ENCODE measurements at places on chromosomes 1 and 21. TPM values are rescaled to one million over a fixed set of nuclear protein-coding genes. Genes with fewer than 3 reads are reported as not detected.

DNA sequence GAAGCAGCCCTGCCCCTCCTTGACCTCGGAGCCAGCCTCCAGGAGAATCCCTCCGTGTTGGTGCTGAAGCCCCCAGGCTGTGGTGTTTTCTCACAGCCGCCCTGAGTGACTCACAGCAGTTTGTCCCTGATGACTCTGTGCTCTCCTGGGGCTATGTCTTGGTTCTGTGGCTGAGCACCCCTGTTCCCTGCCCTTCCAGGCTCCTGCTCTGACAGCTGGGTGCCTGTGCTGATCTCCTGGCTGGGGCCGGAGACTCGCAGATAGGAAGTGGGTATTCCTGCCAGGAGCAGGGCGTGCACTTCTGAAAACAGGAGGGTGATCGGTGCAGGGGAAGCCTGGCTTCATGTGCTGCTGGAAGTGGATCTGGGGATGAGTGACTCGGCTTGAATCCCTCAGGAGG lies 34.5 kb downstream of the POFUT2 start:
- 0 out of 2 replicates have a peak, but pooled peaks cover 8% of the 10 kb centered on the region for H3K27me3 ChIP-seq
- DNase-seq: peak; percentile 44
- 0 out of 2 replicates have a peak overlapping the region, but pooled peaks have one; percentile 3 for H3K4me3 ChIP-seq
- no peak overlapping the region for H3K27ac ChIP-seq

The KIF17 gene
- 2.8 TPM for total RNA-seq

GRCh38 chr1:160449494-160449893 lies 49.1 kb downstream of the VANGL2 start:
- no peak overlapping the region for H3K4me3 ChIP-seq
- H3K36me3 ChIP-seq: no peaks in the 10 kb centered on the region
- no peaks in the 10 kb centered on the region for H3K4me1 ChIP-seq
- no peak for DNase-seq

DNA sequence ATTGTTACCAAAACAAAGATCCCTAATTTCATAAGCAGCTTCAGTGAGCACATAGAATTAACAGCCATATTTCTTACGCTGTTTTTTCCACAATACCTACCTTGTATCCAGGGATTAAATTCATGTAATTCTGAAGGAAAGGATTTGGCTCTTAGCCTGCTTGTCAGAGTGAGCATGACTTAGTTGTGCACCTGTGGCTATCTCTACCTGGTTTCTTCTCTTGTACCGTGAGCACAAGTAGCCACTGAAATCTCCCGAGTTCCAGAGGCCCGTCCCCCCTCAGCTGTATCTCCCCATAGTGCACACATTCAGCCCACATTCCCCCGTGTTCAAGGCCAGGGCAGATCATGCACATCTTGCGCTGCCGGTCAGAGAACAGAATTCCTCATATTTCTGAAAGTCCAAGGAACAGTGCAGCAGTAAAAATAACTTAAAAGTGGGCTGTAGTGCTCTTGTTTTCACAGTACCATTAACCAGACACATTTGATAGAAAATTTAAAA lies 2.3 kb downstream of the TENT5C start:
- H3K27me3 ChIP-seq: no peaks in the 10 kb centered on the region
- H3K27ac ChIP-seq: no peak overlapping the region
- no peaks in the 10 kb centered on the region for H3K36me3 ChIP-seq
- H3K4me3 ChIP-seq: peak overlapping the region; percentile 97

DNA sequence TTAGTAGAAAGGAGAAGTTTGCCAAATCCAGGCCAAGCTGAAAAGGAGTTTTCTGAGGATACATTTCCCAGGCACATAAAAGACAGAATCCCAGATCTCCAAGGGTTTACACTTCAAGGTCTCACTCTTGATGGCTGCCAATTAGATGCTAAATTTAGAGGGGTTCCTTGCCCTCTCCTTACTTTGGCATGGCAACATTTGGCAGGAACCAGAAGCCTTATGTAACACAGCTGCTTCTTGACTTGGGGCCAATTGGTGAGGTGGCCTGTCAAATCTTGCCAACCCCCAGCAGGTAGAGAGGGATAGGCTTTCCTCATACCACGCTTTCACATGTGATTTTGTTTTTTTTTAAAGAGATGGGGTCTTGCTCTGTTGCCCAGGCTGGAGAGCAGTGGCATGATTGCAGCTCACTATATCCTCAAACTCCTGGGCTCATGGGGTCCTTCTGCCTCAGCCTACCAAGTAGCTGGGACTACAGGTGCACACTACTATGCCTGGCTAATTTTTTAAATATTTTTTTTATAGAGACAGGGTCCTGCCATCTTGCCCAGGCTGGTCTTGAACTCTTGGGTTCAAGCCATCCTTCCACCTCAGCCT lies 25.2 kb upstream of the NKAIN1 start:
- H3K27ac ChIP-seq: no peak overlapping the region
- peaks cover 13% of the 10 kb centered on the region for H3K4me1 ChIP-seq
- DNase-seq: no peak
- H3K4me3 ChIP-seq: no peak overlapping the region
- no peaks in the 10 kb centered on the region for H3K27me3 ChIP-seq

GRCh38 chr1:29428997-29429396 lies 192.7 kb downstream of the PTPRU start:
- no peak overlapping the region for H3K4me3 ChIP-seq
- H3K27me3 ChIP-seq: peaks cover 4% of the 10 kb centered on the region
- no peaks in the 10 kb centered on the region for H3K4me1 ChIP-seq
- no peak overlapping the region for H3K27ac ChIP-seq

- no peaks in the 10 kb centered on the region for H3K27me3 ChIP-seq
- H3K27ac ChIP-seq: peak overlapping the region; percentile 28
- no peaks in the 10 kb centered on the region for H3K36me3 ChIP-seq
- DNase-seq: no peak
- H3K4me1 ChIP-seq: peaks cover 31% of the 10 kb centered on the region
These were observed 2.4 kb downstream of the TMPRSS3 start for GRCh38 chr21:42393443-42393950.

The PLA2G2D gene
- not detected for total RNA-seq

DNA sequence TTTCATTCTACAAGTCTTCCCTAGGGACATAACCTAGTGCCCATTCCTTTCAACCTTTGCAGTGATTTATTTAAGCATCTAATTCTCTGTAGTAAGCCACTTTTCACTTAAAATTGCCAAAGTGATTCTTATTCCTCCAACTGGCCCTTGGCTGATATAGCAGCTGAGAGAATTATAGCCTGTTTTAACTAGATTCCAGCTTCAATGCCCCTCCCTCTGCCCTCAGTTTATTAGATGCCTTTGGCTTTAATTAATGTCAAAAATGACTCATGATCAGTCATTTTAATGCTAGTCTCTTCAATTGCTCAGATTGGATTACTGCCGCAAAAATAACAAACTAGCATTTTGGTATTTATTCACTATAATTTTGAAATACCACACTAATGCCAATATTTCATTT lies 145.4 kb upstream of the KCTD3 start:
- peaks cover 45% of the 10 kb centered on the region for H3K4me1 ChIP-seq
- no peaks in the 10 kb centered on the region for H3K36me3 ChIP-seq
- no peaks in the 10 kb centered on the region for H3K27me3 ChIP-seq
- DNase-seq: peak; percentile 88

Data from PC-3 (cell line).